ENCODE measurements at places on chromosomes 6 and 20.
A peak's percentile ranks its signal among the peaks of the same experiment; 100 is the strongest.

- no peak for DNase-seq
Measured at GRCh38 chr6:155404937-155405336, 50.7 kb downstream of the NOX3 start.

DNA sequence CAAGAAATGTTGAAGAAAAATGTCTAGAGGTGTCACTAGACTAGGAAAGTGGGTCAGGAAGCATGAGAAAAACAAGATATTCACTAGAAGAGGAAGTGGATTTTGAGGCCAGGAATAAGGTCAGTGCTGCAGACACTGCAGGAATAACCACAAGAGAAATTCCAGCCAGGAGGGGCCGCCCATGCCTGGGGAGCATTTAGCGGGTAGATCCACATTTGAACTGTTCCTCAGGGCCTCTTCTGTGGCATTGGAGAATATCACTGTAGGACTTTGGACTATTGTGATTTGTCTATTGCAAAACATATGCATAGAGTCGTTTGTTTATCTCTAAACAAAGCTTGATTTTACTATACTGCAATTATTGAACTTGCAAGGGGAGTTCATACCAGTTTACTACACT is 49.6 kb upstream of the CCDC28A start:
- DNase-seq = no peak

DNA sequence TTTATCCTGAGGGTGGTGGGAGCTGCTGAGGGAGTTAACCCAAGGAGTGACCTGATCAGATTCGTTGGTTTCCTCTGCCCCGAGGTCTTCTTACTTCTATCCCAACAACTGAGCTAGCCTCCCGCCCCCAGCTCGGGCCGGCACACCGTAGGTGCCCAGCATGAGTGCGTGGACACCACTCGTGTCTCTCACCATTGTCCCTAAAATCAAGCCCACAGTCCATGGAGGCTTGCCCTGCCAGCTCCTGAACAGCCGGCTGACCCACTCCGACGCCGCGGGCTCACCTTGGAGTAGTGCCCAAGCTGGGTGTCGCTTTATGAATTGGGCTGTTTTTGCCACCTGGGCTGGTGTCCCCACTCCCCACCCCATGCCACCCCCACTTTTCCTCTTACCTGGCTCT is 59.0 kb upstream of the CCDC167 start:
- DNase-seq = no peak

- no peak for DNase-seq
Measured at GRCh38 chr20:47656318-47656717, 129.0 kb downstream of the SULF2 start.

DNA sequence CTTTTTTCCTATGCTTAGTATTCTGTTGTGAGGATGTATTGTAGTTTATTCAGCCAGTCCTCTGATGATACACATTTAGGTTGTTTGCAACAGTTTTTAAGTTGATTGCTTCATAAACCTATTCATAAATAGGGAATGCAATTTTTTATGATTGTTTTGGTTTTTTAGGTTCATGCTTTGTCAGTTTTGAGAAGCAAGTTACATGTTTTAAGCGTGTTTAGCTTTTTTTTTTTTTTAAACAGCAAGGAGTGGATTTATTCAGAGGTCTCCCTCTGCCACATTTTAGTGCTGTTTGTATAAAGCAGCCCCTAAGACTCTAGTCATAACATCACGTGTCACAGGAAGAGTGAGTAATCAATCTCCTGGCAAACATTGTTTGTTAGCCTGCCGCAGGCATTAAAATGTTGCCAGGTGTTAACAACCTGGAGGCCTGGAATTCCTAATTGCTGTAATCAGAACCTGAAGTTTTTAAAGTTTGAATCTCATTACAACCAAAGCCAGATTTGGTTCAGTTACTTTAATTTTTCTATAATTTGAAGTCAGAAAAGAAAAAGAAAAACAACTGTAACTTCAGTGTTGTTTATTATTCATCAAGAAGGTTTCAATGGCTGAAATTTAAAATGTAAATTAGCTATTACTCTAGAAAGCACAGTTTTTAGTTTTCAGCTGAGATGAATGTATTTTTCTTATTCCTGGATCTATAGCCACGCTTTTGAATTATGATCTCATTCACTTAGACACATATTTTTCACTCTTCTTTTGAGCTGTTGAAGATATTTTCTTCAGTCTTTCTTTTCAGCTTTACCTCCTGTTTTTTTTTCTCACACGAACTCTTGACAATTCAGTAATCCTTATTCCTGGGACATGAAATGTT is 59.2 kb downstream of the KCNS1 start:
- no peak for DNase-seq

DNA sequence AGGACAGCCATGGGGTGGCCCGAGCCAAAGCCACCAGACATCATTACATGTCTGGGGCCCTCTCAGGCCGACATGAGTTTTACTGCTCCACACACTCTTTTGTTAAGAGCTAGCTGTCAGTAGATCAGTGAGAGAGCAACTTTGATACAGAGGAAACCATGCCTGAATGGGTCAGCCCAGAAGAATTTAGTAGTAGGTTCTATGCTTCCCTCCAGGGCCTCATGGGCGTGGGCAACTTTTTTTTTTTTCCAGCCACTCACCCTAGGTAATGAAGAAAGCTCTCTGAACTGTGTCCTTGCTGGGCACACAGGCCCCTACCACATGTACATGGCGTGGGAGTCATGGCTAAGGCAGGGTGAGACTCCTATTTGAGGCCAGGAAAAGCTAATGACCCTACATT is 38.8 kb downstream of the HLA-F start:
- DNase-seq = no peak

DNA sequence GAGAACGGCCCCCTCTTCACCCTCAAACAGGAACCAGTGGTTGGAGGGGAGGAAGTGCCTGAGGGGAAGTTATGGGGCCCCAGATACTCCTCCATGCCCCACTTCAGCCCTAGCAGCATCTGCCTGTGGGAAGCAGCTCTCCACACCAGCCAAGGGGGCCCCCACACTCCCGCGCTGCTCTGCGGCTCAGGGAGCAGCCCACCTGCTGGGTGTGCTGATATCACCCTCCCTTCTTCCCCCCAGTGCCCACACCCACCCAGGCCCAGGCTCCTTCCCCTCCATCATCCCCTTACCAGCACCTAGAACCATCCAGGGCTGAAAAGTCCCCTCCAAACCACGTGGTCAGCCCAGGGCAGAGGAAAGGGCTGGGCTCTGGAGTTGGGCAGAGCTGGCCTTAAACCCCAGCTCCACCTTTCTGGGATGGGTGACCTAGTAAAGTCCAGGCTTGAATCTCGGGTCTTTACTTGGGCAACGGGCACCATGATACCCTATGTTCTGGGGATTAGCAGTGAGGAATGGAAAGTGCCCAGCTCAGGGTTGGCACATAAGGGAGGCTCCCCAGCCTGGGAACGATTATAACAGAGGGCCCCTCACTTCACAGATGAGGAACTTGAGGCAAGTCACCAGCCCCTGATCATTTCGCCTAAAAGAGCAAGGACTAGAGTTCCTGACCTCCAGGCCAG is 663 bp downstream of the LST1 start:
- DNase-seq = no peak

DNA sequence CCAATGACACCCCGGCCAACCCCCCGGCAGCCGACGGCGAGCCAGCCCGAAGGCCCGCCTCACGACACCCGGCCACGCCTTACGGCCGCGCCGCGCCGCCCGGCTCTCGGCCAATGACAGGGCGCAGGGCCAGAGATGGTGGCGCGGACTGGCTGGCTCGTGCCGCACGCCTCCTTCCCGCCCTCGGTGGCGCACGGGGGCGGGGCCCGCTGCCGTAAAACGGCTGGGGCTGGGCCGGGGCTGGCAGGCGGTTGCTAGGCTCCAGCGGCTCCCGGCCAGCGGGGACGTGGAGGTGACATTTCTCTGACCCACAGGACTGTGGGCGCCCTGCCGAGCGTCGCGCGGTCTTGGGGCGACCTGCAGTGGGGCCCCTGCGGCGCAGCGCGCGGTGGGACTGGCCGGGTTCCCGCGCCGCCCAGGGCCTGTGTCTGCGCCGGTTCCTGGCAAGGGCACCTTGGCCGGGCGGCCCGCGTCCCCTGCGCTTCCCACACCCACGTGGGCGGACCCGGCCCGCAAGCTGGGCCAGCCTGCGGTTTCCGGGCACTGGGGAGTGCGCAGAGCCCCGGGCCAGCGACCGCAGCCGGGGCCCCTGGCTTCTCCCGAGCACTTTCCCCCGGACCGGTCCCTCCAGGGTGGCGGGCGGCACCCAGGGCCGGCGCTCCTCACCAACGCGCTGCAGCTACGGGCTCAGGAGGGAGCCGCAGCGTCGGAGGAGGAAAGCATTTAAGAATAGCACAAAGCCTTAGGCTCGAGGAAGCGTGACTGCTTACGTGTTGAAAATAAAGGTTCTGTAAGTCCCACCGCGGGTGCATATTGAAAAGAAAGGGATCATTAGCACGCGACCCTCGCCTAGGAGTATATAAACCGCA is at the start of gene MPC1:
Gene MPC1 (minus strand): TSS at position 8 of the 869 bp plus-strand sequence. CDS start 64 bp downstream, outside the sequence.
- DNase-seq = peak; percentile 95

GRCh38 chr20:58891086-58891717 is 38.7 kb downstream of the GNAS start:
- peak; percentile 54 for DNase-seq

DNA sequence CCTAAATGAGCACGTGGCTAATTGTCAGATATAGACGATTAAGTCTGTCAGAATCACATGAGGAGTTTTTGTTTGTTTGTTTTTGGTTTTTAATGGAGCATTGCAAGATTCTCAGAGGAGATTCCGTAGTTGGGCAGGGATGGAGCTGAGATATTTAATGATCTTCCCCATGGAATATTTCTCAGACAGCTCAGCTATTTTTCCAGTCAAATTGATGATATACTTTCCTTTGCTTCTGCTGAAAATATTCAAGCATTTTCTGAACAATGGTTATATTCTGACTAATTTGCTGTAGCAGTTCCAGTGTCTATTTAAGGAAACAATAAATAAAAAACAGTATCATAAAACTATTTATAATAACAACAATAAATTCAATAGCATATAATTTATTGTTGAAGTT is 348.4 kb downstream of the KIF16B start:
- DNase-seq = no peak

DNA sequence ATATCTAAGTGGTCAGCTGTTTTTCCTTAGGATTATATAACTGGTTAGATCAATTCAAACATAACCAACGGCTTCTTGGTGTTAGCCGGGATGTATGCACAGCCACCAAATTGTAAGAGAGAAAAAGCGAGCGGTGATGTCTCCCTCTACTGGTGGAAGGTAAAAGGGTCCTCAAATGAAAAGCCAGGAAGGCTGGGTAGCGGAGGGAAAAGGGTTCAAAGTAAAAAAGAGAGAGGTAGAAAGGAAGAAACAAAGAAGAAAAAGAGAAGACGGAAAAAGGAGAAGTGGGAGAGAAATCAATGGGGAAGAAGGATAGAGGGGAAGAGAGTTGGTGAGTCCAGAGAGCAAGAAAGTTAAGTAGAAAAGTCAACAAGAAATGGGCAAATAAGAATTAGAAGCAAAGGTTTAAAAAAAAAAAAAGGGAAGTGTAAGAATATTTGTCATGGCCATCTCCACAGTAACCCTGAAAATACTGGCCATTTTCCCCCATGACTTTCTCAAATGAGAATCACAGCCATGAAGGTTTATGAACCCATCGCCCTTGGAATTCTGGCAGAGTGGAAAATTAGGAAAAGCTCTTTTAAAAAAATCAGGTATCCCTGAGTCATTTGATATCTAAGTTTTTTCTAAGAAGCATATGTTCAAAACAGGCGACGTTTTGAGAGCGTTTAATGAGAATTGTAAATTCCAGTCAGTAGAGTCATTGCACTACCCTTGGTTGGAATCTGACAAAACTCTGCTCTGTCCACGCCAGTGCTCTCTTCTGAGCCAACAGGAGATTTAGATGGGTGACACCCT is 155.6 kb upstream of the SNX9 start:
- peak; percentile 13 for DNase-seq

GRCh38 chr6:12801141-12801540 is 84.6 kb downstream of the PHACTR1 start:
- no peak for DNase-seq

- no peak for DNase-seq
Measured at GRCh38 chr6:8059129-8059528, 5.1 kb downstream of the BLOC1S5 start.

- no peak for DNase-seq
Measured at GRCh38 chr20:62778601-62779416, 17.5 kb upstream of the MRGBP start.

GRCh38 chr20:18802012-18802634 is 11.5 kb upstream of the SCP2D1 start:
- no peak for DNase-seq

DNA sequence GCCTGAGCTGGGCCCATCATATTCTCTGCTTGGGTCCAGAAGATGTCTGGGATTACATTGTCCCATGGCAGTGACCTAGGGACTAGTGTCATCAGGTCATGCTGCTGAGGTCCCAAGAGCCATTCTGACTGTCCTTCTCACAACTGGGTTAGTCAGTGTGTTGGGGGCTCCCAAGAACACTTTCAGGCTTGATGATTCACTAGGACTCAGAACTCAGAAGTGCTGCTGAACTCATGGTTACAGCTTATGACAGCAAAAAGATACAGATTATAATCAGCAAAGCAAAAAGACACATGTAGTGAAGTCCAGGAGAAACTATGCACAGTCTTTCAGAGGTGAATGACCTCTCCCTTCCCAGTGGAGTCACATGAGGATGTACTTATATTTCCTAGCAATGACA is 107.8 kb downstream of the SYNE1 start:
- no peak for DNase-seq

DNA sequence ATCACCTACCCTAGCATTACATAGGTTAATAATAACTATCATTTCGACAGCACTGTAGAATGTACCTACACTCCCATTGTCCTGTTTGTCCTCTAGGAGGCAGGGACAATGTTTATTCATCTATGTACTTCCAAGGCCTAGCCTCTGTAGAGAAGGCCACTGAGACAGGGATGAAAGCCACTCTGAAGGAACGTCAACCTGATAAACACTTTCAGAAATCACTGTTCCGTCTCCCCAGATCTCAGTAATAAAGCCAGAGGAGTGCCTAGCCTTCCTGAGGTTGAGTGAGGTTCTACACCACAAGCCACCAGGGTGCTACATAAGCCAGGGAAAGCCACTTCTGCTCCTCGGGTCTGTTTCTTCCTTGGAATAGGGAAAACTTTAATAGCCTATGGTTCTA is 44.8 kb downstream of the POPDC3 start:
- DNase-seq = no peak

GRCh38 chr6:148952147-148953035 is 205.6 kb downstream of the UST start:
- DNase-seq = no peak

DNA sequence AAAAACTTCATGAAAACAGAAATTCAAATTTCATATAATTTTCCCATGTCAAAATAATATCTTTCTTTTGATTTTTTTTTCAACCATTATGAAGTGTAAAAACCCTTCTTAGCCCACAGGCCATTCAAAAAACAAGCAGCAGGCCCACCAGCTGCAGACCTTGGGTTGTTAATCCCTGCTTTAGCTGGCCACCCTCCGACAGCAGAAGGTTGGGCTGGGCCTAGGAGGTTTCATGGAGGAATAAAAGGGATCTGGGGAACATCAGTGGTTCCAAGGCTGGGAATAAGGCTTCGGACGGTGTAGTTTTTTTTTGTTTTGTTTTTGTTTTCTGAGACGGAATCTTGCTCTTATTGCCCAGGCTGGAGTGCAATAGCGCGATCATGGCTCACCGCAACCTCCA is 3.6 kb upstream of the HSP90AB1 start:
- no peak for DNase-seq

Data from stimulated activated CD8-positive, alpha-beta memory T cell treated with anti-CD3 and anti-CD28 coated beads, Interleukin-15, amount 100 ng/mL, for 48 hours (primary cell).